RPMI8226 (cell line): ENCODE measurements at places on chromosomes 7 and 10.

DNA sequence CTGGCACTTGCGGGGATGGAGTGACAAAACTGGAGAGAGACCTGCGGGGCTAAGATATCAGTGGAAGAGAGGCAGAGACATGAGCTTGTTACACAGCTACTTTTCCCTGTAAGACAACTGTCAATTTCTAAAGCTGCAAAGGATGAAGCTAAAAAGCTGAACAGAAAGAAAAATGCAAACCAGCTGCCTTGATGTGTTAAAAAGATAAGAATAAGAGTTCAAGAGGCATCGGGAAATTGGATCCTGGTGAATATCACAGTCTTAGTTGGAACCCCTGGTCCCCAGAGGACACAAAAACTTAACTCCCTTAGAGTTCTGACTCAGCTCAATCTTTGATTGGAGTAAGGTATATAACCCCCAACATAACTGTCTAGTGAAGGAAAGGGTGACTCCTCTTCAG is 38.8 kb downstream of the VPS41 start:
- no peak for DNase-seq

DNA sequence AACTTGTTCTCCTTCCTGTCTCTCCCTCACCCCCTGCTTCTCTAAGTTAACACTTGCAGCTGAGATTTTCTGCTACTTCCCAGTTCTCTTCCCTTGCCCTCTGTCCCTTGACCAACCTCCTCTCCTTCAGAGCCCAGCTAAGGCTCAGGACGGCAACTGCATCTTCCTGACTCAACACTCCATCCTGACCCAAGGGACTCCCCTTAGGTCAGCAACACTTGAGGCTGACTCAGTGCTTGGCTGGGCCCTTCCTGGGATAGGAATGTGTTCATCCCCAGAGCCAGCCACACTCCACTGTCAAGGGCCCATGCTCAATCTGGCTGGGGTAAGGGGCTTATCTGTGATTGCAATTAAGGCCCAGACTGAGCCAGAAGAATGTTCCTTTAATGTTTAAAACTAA is 3.4 kb downstream of the CALHM2 start:
- DNase-seq, result no peak

GRCh38 chr7:144024213-144024612 is 24.1 kb downstream of the OR6B1 start:
- DNase-seq, result peak; percentile 8

GRCh38 chr7:27700501-27700900 is 37.8 kb upstream of the HIBADH start:
- no peak for DNase-seq

DNA sequence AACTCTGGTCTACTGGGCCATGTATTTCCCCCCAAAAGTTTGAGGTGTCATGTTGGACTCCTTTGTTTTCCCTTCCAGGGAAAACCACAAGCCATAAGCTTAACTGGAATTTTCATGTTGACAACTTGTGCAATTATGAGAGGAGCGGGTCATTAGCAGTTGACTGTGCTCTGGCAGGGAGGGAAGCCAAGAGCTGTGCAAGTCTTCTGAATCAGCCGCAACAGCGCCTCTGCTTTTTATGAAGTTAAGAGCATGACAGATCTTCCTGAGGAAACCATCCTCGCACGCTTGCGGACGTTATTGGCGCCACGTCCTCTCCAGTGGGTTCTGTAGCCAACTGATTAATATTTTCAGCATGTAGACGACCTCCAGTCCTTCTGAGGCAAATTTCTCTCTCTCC is 148.7 kb upstream of the MKI67 start:
- DNase-seq, result peak; percentile 20

DNA sequence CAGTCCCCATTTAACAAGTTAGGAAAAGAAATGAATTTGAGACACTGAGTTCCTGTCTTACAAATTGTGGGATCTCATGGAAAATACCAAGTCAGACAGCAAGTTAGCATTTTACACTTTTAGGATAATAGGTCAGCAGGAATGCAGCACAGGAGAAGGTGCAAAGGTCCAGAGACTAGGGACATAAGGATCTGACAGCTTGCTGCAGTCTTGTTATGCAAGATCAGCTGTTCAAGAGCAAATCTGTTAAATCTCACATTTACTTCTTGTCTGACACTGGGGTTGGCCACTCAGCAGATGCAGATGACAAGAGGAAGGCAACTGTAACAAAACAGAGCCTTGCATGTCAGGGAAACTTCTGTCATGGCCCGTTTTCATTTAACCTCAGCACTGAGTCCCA is 239.6 kb downstream of the PHF14 start:
- DNase-seq, result no peak

DNA sequence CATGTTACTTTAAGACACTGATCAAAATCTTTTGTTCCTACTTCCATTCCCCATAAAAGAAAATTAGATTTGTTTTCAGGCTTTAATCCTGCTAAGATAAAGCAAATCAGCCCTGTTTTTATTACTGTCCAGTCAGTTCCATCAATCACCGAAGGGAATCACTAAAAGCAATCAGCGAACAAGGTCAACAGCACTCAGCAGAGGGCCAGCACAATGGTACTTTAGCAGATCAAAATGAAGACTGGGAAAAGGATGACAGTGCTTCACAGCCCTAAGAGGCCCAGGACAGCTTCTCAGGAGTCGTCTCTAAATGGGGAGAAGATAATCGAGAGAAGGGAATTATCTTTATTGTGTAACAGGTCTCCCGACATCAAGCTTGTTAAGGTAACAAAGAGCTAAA is 32.7 kb downstream of the SEM1 start:
- DNase-seq, result no peak
